Uterus (tissue), 4 donors: ENCODE measurements at places on chromosomes 3 and 15. TPM values are rescaled to one million over a fixed set of nuclear protein-coding genes. Genes with fewer than 3 reads are reported as not detected.
A peak's percentile ranks its signal among the peaks of the same experiment; 100 is the strongest.

DNA sequence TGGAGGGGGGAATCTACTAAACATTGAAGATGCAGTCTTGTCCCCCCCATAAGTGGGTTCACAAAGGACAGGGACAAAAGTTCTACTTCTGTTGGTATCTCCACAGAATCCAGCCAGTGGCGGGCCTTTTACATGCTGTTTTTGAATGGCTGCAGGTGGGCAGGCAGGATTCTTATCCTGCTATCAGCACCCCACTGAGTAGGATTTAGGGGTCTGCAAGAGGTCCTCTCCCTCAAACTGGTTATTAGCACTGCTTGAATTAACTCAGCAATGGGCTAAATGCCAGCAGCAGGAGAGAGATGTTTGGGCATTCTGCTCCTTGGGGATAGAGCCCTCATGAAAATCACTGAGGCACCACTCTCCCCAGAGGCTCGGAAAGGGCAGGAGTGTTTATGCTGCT lies 40.3 kb downstream of the SEMA5B start:
- H3K36me3 ChIP-seq: no peaks in the 10 kb centered on the region
- no peaks in the 10 kb centered on the region for H3K27me3 ChIP-seq
- no peaks in the 10 kb centered on the region for H3K4me1 ChIP-seq
- H3K4me3 ChIP-seq: no peak overlapping the region
- H3K27ac ChIP-seq: no peak overlapping the region
- no peak for DNase-seq

GRCh38 chr15:63109920-63110319 lies 11.7 kb upstream of the LACTB start:
- H3K4me1 ChIP-seq: no peaks in the 10 kb centered on the region
- no peaks in the 10 kb centered on the region for H3K27me3 ChIP-seq
- no peak for DNase-seq
- no peak overlapping the region for H3K4me3 ChIP-seq
- H3K27ac ChIP-seq: no peak overlapping the region

- DNase-seq: peak; percentile 5
- no peaks in the 10 kb centered on the region for H3K4me1 ChIP-seq
These were observed 9.9 kb downstream of the C3orf22 start for GRCh38 chr3:126548556-126549466.

DNA sequence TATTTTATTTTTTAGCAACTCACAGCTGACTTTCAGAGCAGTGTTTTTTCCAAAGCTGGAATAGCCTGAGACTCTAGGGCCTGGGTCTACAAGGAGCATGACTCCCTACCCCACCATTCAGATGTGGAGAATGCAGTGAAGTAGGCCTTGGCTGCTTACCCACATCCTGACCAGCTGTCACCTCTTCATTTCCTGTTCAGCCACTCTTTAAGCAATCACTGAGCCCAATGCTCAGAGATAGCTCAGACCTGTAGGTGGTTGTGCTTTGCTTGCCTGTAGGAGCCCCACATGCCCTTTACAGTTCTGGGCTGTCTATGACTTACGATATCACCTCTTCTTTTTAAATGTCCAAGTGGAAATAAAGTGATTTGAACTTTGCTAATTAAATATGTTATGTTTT lies 148.1 kb downstream of the NEK11 start:
- no peak overlapping the region for H3K27ac ChIP-seq
- H3K4me3 ChIP-seq: no peak overlapping the region
- H3K27me3 ChIP-seq: no peaks in the 10 kb centered on the region
- H3K4me1 ChIP-seq: no peaks in the 10 kb centered on the region
- DNase-seq: no peak

GRCh38 chr3:13504161-13504831 lies 24.2 kb downstream of the HDAC11 start:
- H3K27ac ChIP-seq: no peak overlapping the region
- no peaks in the 10 kb centered on the region for H3K4me1 ChIP-seq
- H3K27me3 ChIP-seq: no peaks in the 10 kb centered on the region
- no peak for DNase-seq

DNA sequence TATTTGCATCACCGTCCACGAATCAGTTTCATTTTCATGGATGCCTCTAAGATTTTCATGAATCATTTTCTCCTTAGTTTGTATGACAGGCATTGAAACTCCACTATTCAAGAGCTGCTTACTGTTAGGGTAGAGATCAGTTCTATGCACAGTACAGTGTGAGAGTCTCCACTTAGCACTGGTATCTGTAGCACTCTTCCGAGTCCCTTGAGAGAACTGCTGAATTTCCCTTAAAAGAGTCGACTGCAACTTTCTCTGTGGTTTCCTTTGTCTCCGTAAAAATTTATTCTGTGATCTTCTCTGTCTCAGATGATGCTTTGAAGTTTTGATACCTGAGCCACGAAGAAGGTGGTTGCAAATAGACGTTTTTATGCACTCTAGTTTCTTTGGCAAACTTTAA lies 14.8 kb downstream of the GTPBP8 start:
- no peaks in the 10 kb centered on the region for H3K4me1 ChIP-seq
- H3K27me3 ChIP-seq: no peaks in the 10 kb centered on the region
- no peak overlapping the region for H3K4me3 ChIP-seq
- DNase-seq: no peak

DNA sequence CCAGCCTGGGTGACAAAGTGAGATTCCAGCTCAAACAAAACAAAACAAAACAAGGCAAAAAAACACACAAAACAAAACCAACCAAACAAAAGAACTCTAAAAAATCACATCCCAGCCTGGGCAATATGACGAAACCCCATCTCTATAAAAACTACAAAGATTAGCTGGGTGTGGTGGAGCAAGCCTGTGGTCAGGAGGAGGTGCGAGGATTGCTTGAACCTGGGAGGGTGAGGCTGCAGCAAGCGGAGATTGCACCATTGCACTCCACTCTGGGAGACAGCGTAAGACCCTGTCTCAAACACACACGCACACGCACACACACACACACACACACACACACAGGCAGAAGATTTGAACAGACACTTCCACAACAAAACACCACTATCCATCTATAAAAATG lies 99.6 kb downstream of the SHQ1 start:
- no peak overlapping the region for H3K27ac ChIP-seq
- no peaks in the 10 kb centered on the region for H3K36me3 ChIP-seq
- no peak for DNase-seq
- H3K4me1 ChIP-seq: no peaks in the 10 kb centered on the region

DNA sequence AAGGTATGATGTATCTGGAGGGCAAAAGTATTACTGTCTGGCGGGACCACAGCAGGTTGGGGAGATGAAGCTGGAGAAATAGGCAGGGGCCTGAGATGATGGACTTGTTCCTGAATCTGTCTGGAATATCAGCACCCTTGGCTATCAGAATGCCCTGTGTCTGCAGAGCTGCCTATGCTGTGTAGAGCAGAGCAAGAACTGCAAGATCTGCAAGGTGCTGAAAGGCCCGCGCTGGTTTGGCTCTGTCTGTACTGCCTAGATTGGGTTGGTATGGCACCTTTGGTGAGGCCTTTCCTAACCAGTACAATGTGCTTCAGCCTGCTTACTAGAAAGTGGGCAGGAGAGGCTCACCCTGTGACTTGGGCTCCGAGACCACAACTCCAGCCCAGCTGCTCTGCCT lies 96.8 kb downstream of the WDR76 start:
- no peak overlapping the region for H3K4me3 ChIP-seq
- H3K27ac ChIP-seq: no peak overlapping the region
- no peaks in the 10 kb centered on the region for H3K36me3 ChIP-seq
- H3K4me1 ChIP-seq: no peaks in the 10 kb centered on the region
- no peak for DNase-seq

GRCh38 chr3:190533511-190534281 lies 19.8 kb downstream of the IL1RAP start:
- H3K36me3 ChIP-seq: no peaks in the 10 kb centered on the region
- H3K27me3 ChIP-seq: no peaks in the 10 kb centered on the region
- peak; percentile 76 for DNase-seq
- H3K27ac ChIP-seq: peak overlapping the region; percentile 50

DNA sequence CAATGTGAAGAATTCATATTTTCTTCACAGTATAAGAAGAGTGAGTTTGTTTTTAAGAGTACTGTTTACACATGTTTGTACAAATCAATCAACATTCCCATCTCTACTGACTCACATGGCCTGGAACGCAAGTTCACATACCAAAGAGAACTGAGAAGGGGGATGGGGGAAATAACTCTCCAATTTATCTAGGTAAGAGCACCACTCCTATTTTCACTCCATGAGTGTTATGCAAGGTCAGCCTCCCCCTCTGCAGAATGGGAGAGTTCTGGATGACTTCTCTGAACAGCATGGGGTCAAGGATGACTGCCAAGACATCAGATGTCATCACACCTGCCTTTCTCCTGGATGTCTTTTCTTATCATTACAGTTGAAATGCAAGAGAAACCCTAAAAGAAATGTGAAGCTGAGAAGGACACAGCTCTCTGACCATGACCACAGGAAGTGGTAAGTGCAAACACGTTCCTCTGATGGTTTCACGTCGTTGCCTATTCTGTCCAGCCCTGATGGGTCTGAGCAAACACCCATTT lies 95.2 kb downstream of the SEMA6D start:
- H3K4me1 ChIP-seq: no peaks in the 10 kb centered on the region
- H3K27me3 ChIP-seq: no peaks in the 10 kb centered on the region
- DNase-seq: no peak
- no peak overlapping the region for H3K4me3 ChIP-seq

DNA sequence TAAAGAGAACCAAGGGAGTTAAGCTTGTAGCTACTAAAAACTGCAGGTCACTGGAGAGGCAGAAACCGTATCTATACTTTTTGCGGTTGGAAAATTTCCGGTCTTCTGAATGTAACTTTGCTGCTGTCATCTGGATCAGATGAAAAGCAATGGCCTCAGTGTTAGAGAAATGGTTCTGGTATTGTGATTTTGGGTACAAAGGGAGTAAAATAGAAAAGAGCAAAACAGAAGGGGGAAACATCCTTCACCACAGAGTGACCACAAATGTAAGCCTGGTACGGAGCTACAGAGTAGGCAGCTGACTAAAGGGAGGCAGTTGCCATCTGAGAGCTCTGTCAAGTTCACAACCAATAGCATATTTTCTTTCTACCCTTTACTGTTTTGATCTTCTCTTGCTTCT lies 5.6 kb downstream of the CD96 start:
- no peak overlapping the region for H3K27ac ChIP-seq
- no peak overlapping the region for H3K4me3 ChIP-seq
- H3K36me3 ChIP-seq: no peaks in the 10 kb centered on the region
- no peaks in the 10 kb centered on the region for H3K27me3 ChIP-seq
- H3K4me1 ChIP-seq: no peaks in the 10 kb centered on the region
- DNase-seq: no peak

DNA sequence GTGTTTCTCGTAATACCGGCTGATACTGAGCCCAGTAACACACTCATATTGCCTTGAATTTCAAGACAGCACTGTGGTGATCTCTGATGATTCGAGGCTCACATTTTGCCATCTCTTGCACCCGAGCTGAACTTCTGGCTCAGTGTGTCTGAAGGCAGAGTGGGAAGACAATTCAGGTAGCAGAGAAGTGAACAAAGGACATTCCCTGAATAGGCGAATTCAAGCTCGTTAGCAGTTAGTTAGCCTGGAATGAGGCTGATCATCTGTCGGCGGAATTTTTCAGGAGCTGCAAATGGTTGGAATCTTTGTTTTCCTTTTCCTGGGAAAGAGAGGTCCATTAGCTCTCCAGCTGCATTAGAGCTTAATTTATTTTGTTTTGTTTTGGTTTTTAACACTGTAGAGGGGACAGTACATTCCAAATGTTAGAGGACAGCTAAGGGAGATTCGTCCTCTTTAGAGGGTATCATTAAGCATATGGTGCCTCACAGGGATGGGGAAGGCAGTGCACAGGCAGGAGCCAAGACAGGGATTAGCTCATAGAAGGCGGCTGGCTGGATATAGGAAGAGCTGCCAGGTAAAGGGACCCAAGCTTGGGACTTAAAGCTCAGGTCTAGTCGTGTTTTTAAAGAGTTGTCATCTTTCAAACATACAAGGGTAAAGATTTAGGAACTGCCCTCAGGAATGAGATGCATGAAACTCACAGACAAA lies 119.7 kb upstream of the DLG1 start:
- no peak overlapping the region for H3K4me3 ChIP-seq
- H3K4me1 ChIP-seq: no peaks in the 10 kb centered on the region
- H3K36me3 ChIP-seq: no peaks in the 10 kb centered on the region

Gene SCN5A
- total RNA-seq: 3.2 TPM

Gene GPR27
- under 0.01 TPM for total RNA-seq

Gene ALDH1A2
- 121 TPM for total RNA-seq

Gene CLDN11
- total RNA-seq: 14.3 TPM

Gene SNURF
- 23.2 TPM for total RNA-seq

Gene FOXB1
- not detected for total RNA-seq

Gene TNFSF10
- 26.9 TPM for total RNA-seq

Gene TM4SF1
- total RNA-seq: 118 TPM

Gene MAP6D1
- 1.0 TPM for total RNA-seq
